ENCODE measurements at places on chromosomes 5 and 9.

- no peak for DNase-seq
Measured at GRCh38 chr5:143573568-143574170, 170.2 kb upstream of the NR3C1 start.

DNA sequence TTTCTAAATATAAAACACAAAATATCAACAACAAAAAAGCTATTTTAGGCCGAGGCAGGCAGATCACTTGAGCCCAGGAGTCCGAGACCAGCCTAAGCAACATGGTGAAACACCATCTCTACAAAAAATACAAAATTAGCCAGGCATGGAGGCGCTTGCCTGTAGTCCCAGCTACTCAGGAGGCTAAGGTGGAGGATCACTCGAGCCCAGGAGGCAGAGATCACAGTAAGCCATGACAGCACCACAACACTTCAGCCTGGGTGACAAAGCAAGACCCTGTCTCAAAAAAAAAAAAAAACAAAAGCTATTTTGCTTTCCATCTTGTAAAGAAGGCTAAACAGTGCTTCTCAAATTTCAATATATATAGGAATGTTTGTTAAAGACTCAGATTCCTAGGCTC lies 11.3 kb downstream of the C5orf15 start:
- DNase-seq = no peak

- DNase-seq = no peak
Measured at GRCh38 chr9:69951411-69951810, 92.2 kb upstream of the MAMDC2 start.

GRCh38 chr5:43420241-43420640 lies 8.1 kb upstream of the CCL28 start:
- no peak for DNase-seq

- DNase-seq = no peak
Measured at GRCh38 chr9:89038382-89039103, 47.3 kb downstream of the S1PR3 start.

GRCh38 chr9:92180669-92181181 lies 65.5 kb upstream of the SPTLC1 start:
- DNase-seq = no peak

DNA sequence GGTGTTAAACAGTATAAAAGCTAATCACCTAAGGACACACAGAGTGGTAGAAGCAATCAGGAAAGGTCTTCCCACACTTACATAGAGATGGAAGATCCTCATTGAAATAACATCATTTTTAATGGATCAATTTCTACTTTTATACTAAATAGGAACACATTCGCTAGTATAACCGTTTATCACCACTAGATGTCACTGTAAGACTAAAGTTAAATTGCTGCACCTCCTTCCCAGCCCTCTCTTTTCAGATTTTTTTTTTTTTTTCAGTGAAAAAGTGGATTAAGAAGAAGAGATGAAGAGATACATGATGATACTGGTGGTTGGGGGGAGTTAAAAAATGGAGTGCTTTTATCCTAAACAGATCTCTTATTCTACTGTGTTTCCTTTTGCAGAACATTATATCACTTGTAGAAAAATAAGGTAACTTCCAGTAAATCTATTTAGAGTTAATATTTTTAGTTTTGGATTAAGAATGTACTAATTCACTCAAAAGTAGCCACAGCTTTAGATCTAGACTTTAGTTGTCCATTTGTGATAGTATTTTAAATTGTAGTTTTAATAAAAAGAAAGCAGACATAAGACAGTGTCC lies 116.9 kb upstream of the ARRDC3 start:
- no peak for DNase-seq

- DNase-seq = peak; percentile 81
Measured at GRCh38 chr5:172479034-172479783, 24.9 kb upstream of the SH3PXD2B start.

DNA sequence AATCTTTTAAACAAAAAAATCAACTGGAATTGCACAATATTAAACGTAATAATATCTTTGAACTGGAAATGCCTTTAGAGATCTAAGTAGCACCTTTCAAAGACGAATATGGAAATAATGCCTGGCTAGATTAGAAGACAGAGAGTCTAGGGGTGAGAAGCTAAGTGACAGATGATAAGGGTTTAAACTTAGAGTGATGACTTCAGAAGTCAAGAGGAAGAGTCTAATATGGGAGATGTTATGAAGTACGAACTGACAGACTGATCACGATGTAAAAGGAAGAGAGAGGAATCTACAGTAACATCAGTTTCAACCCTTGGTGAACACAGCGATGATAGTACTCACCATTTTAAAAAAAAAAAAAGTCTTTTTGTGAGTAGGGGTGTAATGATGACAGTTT lies 57.9 kb downstream of the HINT1 start:
- DNase-seq = no peak

DNA sequence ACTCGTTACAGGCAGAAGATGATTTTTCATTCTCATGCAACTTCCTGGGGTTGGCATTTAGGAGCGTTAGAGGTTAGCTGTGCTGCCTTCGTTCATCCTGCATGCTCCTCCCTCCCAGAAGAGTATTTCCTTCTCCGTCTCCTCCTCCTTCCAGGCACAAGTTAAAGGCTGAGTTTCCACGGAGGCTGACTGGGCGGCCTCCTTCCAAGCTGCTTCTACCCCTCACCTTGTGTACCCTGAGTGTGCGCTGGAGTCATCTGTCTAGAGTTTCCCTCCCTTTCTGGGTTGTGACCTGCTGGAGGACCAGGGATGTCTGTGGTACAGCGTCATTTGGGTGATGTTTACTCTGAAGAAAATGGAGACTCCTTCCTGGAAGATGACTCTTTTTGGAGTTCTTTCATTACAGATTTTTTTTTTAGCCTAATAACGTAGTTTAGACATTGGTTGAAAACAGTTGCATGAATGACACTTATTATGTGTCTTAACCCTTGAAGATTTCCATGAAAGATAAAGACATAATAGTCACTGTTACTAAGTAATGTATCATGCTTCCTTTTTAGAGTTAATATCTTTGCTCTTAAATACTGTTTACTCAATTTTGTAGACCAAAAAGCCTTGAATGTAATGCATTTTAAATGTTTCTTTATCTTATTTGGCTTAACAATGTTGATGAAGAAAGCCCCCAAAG lies 146.9 kb downstream of the TENT4A start:
- DNase-seq = no peak

DNA sequence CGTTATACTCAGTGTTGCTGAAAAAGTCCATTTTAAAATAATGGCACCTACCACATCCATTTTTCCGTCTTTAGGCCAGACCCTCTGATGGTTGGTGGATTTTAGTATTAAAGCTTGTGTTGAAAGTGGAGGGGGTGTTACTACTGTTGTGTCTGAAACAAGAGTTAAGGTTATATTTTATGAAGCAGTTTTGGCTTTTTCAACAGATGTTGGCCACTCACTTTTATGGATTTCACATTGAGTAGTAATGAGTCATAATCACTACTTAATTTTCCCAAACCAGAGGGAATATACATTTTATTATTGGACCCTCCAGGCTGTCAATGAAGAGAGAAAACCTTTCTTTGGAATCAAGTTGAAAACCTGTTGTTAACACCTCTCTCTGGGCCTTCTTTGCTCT lies 88.0 kb downstream of the TRIO start:
- DNase-seq = no peak

- no peak for DNase-seq
Measured at GRCh38 chr5:107774316-107774715, 103.6 kb upstream of the EFNA5 start.

DNA sequence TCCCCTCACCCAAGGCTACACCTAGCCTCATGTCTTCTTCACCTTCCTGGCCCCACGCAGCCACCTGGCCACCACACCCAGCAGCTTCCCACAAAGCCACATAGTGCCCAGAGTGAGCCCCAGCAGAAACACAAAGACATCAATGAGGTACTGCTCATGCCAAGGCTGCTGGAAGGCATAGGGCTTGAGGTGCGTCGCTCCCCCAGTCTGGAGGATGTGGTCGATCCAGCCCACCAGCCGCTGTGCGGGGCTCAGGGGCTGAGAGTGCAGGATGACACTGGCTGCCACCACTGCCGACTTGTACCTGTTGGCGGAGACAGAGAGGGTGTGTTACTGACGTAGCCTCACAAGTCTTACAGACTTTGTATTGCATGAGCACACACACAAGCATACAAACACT lies 15.8 kb upstream of the CAPSL start:
- no peak for DNase-seq

DNA sequence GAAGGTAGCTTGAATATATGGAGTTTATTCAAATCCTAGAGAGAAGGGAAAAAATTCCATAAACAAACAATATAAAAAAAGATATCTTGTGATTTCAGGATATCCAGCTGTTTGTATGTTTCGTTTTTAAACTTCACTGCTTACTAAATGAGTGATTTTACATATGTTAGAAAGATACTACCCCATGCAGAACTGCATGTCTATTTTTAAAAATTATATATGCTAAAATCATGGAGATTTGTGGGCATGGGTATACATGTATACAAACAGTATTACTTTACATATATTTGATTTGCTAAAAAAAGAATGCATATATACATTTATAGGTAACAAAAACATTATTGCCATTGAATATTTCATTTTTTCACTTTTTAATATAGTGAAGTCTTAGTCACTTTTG lies 178.3 kb downstream of the KDM4C start:
- DNase-seq = no peak

DNA sequence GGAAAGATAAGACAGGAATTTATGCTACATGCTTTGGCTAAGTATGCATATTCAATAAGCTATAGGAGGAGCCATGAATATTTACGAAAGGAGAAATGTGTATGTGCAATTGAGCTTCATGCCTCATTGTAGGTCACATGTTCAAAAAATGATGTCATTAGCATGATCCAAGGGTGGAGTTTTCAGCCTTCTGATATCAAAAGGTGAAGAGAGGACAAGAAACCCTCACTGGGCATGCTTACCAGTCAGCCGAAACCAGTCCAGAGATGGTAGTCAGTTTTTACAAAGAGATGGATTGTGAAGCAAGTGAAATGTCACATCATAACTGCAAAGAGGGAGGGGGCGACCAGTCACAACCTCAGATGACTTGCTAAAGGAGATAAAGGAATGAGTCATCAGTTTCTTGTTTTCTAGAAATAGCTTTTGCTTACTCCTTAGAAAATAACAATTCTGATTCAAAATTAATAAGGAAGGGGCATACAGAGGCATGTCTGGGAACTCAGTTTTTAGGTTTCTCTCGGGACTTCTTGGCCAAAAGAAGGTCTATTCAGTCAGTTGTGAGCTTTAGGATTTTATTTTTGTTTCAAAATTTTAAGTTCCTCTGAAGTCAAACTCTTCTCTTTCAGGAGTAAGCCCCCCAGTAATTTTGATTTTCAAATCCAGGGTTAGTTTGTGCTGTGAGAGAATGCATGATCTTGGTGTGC lies 1067.8 kb upstream of the EDIL3 start:
- no peak for DNase-seq

- no peak for DNase-seq
Measured at GRCh38 chr9:32550150-32550561, 2.0 kb upstream of the SMIM27 start.

DNA sequence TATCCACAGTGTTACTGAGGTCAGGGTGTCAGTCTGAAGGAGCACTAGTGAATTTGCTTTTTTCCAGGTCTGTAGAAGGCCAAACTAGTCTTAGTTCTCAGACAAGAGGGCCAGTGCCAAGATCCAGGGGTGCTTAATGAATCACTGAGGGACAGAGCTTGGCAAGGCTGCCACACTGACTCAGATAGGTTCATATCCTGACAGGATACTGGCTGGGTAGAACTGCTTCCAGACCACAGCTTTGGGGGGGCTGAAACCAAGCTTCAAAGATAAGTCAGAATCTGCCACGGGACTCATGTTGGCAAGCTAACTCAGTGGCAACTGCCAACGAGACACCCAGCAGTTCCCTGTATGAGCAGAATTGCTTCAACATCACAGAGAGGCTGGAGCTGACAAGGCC lies 1125.4 kb downstream of the EFNA5 start:
- no peak for DNase-seq

DNA sequence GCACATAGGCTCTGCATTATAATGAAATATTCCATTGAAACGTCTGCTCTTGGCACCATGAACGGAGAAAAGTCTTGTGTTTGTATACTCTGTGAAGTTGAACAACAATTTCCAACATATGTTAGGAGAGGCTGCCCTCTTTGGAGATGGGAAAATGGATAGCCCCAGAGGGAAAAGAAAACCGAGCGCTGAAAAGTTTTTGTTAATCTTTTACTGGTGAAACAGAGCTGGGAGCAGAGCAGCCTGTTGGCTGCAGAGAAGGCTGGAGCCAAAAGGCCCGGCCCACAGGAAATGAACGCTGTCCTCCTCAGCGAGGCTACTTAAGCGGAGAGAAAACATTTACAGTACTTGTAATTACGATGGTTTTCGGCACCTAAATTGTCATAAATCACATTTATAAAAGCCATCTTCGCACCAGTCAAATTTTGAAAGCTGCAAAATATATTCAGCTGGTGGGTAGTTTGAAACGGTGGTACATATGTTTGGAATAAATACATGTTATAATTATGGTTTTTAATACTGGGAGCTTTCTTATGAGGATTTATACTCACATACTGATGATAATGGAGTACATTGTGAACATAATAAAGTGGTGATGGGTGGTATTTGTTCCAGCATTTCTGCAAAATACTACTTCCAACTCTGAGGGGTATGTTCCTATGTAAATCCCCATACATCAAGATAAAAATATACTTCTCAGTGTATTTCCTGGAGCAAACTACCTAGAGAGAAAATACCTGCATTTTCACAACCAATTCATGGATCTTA lies 129.6 kb upstream of the CNTLN start:
- no peak for DNase-seq

GRCh38 chr9:74973714-74974113 lies 21.0 kb upstream of the C9orf40 start:
- no peak for DNase-seq

GRCh38 chr9:127873223-127873691 lies 4.2 kb downstream of the AK1 start:
- DNase-seq = no peak

DNA sequence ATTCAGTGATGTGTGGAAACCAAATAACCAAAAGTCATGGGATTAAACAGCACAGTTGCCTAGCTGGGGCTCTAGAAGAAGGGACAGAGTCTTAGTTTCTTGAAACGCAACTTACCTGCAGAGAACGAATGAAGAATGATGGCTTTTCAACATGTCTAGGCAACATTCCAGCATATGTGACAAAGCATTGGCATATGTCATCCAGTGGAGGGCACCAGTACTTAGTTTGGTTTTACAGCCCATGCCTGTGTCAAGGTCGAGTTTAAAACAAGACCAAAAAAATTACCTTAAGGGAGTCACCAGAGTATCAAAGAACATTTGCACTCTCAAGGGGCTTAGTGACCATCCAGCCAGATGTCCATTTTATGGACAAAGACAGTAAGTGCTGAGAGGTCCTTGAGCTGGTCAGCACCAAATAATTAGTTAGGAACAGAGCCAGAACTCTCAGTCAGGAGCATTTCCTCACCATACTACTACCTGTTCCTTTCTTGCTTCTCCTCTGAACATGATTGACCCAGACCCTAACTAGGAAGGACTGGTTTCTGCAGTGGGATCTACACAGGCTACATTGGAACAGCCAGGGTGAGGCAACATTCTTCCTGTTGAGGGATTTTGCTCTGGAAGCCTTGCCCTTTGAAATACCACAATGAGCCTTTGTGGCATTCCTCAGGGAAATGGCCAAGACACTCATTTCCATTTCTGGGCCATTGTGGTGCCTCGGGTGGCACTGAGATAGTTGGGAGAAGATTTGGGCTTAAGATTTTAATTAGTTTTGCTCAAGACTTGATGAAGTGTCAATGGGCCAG lies 75.4 kb upstream of the ANKH start:
- no peak for DNase-seq

- no peak for DNase-seq
Measured at GRCh38 chr9:98482226-98482625, 226.5 kb downstream of the GABBR2 start.
